ENCODE measurements at places on chromosomes 5 and 9.

- H3K4me1 ChIP-seq: no peaks in the 10 kb centered on the region
- no peaks in the 10 kb centered on the region for H3K36me3 ChIP-seq
- H3K27me3 ChIP-seq: no peaks in the 10 kb centered on the region
- no peak for DNase-seq
- no peak overlapping the region for H3K27ac ChIP-seq
Observed at GRCh38 chr5:32625106-32625505, 39.7 kb downstream of the SUB1 start.

- H3K4me3 ChIP-seq: no peak overlapping the region
- no peaks in the 10 kb centered on the region for H3K36me3 ChIP-seq
- H3K4me1 ChIP-seq: peaks cover 14% of the 10 kb centered on the region
- H3K27me3 ChIP-seq: no peaks in the 10 kb centered on the region
- DNase-seq: no peak
- no peak overlapping the region for H3K27ac ChIP-seq
Observed at GRCh38 chr9:123926941-123927340, 3.0 kb downstream of the DENND1A start.

DNA sequence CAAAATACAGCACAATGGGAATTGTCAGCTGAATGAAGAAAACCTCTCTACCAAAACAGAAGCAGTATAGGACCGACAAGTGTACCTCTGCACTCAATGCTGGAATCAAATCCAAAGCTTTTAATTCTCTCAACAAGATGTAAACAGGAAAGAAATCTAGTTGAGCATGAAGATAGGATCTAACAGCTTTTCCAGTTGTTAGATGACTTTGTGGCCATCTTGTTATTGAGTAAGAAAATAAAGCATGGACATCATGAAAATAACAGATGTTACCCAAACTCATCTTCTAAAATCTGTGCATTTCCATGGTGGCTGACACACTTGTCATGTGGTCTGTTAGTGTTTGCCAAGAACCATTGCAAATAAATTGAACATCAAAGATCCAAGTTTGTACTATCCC, 34.7 kb downstream of the SREK1 start:
- H3K27me3 ChIP-seq: no peaks in the 10 kb centered on the region
- H3K27ac ChIP-seq: no peak overlapping the region
- DNase-seq: no peak
- peaks cover 55% of the 10 kb centered on the region for H3K36me3 ChIP-seq
- H3K4me3 ChIP-seq: no peak overlapping the region

- H3K27me3 ChIP-seq: no peaks in the 10 kb centered on the region
- H3K36me3 ChIP-seq: no peaks in the 10 kb centered on the region
- no peak for DNase-seq
- peak within 1 kb of the TSS; percentile 67 for H3K4me3 ChIP-seq
- peak within 1 kb of the TSS; percentile 61 for H3K27ac ChIP-seq
- peaks cover 59% of the 10 kb centered on the region for H3K4me1 ChIP-seq
Observed at GRCh38 chr9:137027369-137028262, at the start of gene ABCA2. ABCA2 (minus strand) TSS chr9:137028237; CDS start chr9:137028140, 97 bp downstream.
